ENCODE measurements at places on chromosomes 2 and 18. TPM values are rescaled to one million over a fixed set of nuclear protein-coding genes. Genes with fewer than 3 reads are reported as not detected.

GRCh38 chr2:20766798-20767644 lies 55.9 kb downstream of the LDAH start:
- no peak for DNase-seq

GRCh38 chr2:158745067-158745865 lies 49.9 kb upstream of the DAPL1 start:
- peak; percentile 74 for DNase-seq

DNA sequence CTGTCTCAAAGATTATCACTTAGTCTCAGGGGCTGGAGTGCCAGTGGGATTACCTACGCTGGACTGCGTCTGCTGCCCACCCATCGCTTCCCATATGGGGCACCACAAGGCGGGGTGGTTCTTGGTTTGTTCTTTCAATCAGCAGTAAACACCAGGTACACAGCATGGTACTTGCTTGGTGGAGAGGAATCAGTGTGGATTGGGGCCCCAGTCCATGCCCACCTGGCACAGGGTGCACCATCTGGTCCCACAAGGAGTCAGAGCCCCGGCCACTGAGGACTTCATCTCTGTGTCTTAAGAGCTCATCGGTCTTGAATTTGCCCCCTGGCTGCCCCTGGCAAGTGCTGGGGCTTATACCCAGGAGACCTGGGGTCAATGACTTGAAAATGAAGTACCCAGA lies 96.2 kb downstream of the GLI2 start:
- no peak for DNase-seq

GRCh38 chr2:43879261-43879660 lies 40.5 kb downstream of the ABCG8 start:
- no peak for DNase-seq

DNA sequence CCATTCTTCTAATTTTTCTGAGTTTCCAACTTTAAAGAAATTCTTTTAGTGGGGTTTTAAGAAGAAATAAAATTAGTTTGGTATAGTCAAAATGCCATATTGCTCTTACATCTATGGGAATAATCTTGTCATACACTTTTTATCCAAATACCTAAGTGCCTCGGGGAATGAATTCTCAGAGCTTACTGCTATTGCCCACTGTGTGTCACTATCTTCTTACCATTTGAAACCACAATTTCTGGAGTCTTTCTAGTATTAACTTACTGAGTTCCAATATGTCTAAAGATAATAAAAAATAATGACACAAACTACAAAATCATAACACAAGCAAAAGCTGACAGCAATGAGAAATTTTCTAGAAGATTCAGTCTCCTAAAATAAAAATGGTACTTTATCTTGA lies 23.7 kb upstream of the DNAH6 start:
- peak; percentile 22 for DNase-seq

DNA sequence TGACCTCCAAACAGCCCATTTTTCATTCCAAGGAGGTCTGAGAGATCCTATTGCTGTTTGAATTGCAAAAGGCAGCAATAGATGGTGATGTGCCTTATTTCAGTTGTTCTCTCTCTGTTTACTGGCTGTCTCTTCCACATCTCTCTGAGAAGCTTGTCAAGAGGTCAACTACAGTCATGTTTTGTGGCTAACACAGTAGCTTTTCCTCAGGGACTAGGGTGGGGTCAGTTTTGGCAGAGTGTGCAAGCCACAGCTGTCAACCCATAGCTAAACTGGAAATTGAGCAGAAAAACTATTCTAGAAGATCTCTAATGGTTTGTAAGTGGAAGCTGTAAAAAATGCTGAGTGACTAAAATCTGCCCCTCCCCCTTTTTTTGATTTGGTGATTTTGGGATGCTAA lies 67.1 kb downstream of the DIS3L2 start:
- DNase-seq = peak; percentile 10

DNA sequence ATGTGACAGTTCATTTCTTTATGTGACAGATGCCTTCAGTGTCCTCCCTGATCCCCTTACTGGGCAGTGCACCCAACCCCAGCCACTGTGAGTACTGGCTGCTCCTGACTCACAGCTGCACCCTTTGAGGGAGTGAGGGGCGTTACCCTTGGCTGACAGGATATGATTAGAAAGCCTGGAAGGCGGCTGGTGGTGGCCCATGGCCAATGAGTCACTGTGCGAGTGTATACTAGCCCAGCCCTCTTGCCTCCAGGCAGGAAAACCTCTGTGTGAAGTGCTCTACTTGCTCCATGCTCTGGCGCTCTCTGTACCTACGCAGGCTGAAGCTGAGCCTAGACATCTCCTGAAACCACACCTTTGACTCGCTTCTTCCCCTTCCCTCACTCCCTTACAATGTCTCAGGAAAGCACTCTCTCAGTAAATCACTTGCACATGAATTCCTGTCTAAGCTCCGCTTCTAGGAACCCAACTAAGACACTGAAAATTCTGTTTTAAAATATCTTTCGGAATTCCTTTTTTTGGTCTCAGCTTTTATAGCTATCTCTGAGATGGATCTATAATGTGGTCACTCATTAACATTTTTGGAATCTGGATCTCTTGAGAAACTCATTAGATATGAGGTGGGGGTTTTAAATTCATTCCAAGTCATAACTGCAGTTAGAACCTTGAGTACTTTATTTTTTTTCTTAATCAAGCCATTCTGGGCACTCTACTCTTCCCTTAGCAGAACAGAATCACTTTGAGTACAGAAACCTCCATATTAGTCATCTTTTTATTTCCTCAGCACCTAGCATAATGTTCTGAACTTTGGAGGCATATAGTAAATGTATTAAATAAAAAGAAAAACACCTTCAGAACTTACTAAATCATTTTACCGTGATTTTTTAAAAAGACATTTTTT lies 25.3 kb upstream of the STAM2 start:
- peak; percentile 98 for DNase-seq

GRCh38 chr2:127511090-127511695 lies 15.1 kb downstream of the IWS1 start:
- no peak for DNase-seq

DNA sequence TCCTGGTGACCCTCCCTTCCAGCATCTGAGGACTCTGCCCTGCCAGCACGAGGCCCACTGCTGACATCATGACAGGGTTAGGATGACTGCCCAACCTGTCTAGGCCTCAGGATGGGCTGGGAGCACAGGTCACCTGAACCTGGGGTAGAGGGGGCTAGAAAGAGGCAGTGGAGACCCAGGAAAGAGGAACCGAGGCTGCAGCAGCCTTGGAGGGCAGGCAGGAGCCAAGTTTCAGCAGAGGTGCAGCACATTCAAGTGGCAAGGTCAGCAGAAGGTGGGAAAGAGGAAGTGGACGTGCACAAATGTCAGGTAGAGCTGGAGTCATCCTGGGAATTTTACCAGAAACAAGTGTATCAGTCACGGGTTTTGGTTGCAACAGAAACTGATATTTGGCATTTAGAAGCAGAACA lies 13.6 kb upstream of the RAB10 start:
- DNase-seq = no peak

DNA sequence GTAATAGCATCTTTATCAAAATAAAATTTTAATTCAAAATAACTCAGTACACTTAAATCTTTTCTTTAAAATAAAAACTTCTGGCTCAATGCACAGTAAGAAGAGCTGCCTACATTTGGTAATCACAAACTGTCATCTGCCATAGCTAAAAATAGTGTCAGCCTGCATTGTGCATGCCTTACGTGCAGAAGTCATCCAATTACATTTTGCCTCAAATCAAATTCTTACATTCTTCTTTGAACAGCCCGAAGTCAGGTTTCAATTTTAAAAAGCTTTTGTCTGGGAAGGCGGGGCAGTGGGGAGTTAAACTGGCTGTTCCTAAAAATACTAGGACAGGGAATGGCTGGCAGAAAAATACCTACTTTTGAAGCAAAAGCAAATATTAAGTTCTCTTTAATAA lies 51.1 kb downstream of the RTN4 start:
- peak; percentile 77 for DNase-seq

- no peak for DNase-seq
Measured at GRCh38 chr2:54061272-54061671, 54.1 kb upstream of the ACYP2 start.

DNA sequence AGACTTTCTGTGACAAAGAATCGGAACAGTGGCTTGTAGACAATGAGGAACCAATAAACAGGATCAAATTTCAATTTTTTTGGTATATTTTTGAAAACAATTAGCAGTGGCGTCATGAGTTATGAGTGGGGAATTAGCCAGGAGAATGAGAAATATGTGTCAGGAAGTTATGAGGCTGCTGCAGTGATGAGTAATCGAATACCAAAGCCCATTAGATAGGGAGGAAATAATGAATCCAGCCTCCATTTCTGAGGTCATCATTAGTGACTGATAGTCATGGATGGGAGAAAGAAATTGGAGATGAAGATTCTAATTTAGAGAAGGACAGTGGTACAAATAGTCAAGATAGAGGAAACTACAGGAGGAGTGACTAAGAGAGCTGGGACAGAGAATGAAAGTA lies 673.1 kb upstream of the VRK2 start:
- peak; percentile 35 for DNase-seq

DNA sequence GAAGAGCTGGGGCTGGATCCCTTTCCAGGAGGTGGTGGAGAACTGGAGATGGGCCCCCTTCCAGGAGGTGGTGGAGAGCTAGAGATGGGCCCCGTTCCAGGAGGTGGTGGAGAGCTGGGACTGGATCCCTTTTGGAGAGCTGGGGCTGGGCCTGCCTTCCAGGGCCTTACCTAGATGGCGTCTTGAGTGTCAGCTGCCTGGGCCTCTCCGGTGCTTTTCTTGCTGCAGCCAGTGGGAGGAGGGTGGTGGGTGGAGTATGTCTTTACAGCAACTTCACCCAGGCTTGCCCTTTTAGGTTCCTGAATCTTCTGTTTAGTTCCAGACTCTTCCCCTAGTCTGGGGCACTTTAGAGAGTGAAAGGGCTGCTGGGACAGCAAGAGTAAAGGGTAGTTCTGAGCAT lies 19.1 kb upstream of the TXNDC2 start:
- no peak for DNase-seq

DNA sequence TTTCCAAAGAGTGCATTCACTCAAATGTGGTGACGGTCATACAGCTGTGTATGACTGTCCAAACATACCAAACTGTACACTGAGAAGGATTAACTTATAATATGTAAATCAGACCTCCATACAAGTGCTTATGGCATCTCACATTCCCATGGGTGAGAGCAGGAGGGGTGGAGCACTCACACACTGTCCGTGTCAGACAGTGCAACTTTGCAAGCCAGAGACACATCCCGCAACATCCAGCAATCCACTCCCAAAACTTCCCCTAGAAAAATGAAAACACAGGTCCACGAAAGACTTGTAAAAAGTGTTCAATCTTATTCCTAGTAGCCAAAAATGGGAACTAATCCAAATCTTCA lies 36.4 kb downstream of the FAM168B start:
- DNase-seq = no peak

DNA sequence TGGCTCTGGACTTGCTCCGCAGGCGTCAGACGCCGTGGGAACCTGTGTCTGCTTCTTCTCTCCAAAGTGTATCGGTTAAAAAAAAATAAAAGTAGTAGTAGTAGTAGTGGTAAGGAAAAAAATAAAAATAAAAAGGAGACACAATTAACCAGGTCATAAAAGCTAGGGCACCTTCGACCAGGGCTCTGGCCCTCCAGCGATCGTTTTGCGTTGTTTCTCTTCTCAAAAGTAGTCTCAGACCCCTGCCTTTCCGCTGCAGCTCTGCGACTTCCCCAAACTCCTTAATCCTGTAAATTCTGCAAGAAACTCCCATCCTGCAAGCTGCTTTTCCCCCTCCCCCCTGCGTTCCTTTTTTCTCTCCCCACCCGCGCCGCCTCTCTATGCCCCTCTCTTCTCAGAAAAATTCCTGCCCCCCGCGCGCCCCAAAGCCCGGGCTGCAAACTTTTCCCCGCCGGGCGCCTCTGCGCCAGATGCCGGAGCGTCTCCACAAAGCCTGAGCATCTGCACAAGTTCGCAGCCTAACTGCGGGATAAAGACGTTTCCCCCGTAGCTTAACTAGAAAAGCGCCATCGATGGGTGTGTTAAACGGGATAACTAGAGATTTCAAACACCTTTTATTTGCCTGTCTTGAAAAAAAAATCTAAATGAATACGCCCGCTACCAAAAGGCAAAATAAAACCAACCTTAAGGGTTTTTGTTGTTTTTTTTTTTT lies 1.8 kb upstream of the SALL3 start:
- no peak for DNase-seq

DNA sequence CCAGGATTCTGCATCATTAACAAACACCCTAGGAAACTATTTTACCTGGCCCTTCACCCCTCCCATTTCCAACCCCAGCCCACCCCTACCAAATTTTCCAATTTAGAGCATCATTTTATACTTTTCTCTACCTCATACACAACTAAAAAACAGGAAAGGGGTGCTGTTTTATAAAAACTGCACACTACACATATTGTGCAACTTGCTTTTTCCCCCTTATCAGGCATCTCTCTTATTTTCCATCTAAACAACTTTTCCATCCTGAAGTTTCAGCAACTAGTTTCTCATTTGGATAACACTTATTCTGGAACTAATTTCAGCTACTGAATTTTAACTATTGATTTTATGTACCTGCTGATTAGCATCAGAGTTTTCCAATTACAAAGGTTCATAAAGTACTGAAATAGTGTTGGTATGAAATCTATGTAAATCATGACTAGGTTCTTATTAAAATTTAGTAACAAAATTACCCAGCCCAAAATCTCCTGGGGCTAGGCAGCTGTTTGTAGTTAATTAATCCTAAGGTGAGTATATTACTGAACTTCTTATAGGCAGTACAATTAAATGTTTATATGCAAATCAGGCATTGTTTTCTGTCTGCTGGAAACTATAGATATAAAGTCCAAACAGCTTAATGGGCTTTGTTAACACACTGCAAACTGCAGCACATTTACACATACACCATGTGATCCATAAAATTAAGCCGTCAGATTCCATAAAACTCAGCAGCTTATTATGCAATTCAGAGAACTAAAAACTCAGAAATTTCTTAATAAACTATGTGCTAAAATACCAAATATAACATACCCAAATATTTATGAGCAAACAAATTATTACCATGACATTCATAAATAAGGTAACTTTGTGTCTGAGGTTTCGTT lies 7.9 kb downstream of the SF3B1 start:
- no peak for DNase-seq

- no peak for DNase-seq
Measured at GRCh38 chr18:60162388-60162787, 210.2 kb downstream of the MC4R start.

- no peak for DNase-seq
Measured at GRCh38 chr2:28648671-28649395, 102.8 kb upstream of the PPP1CB start.

DNA sequence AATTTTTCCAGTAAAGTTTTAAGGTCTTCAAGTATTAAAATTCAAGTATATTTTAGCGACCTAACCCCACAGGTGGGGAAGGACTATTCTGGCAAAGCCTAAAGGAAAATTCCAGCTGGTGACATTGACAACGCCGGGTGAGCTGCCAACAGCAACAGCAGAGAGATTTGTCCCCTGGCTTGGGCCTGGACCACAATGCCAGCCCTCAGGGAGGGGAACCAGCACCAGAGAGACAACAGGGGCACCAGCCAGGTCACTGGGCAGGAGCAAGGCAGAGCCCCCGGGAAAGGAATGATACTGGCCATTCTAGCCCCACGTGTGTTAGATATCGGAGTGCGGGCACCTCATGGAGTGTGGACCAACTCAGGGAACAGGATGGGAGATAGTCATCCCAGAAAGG lies 95.7 kb downstream of the ARMC9 start:
- DNase-seq = no peak

SPATA3 gene
- not detected for total RNA-seq

SCN9A gene
- 135 TPM for total RNA-seq

EIF2B4 gene
- 47.9 TPM for total RNA-seq

Data from IMR-90 (cell line).